Stimulated activated CD4-positive, alpha-beta T cell treated with anti-CD3 and anti-CD28 coated beads, Interleukin-12 subunit alpha, Interleukin-12 subunit beta, amount 100 ng/mL, for 24 hours (primary cell): ENCODE measurements at places on chromosomes 6 and 20.
A peak's percentile ranks its signal among the peaks of the same experiment; 100 is the strongest.

DNA sequence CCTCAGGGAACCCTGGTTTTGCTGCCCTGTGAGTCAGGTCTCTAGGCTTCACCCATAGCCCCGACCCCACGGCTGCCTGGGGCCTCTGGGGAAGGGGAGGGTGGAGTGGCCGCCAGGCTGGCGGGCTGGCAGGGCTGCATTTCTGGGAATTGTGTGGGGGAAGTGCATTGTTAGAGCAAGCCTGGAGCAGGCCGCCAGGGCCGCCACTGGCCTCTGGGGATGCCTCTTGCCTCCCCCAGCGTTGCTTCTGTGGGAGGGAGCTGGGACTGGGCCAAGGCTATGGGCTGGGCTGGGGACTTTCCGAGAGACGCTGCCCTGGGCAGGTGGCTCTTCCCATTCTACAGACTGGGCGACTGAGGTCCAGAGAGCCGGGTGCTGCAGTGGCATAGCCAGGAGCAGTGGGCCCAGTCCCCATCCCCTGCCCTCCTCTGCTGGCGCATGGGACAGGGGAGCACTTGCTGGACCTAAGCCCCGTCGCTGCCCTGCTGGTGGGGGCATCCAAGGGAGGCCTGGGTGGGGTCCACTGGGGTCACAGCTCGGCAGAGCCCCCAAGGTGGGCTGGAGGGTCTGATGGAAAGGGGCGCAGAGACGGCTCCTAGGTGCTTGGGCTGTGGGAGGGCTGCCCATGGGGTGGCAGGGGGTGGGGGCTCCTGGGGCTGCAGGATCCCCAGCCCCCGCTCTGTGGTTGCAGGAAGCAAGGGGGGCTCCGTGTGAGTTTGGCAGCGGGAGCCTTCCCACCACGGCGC is 6.6 kb upstream of the SOX18 start:
- DNase-seq: no peak

DNA sequence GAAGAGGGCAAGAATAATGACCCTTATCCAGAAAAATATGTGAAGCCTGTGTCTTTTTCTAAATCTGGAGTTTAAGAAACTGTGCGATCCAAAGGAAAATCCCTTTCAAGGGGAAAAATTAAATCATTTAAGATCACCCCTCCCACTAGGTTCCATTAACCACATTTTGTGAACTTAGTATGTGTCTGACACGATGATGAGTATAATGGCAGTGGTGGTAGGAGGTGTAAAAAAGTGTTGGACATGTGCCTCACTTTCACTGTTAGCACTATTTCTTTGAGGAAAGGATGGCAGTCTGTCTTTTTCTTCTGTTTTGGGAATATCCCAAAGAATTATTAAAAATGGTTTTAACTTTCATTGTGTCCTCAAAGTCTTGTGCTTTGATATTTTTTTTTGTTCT is 392.3 kb upstream of the CITED2 start:
- DNase-seq: no peak

GRCh38 chr6:35259948-35260590 is 534 bp downstream of the ZNF76 start:
- DNase-seq: peak; percentile 23

DNA sequence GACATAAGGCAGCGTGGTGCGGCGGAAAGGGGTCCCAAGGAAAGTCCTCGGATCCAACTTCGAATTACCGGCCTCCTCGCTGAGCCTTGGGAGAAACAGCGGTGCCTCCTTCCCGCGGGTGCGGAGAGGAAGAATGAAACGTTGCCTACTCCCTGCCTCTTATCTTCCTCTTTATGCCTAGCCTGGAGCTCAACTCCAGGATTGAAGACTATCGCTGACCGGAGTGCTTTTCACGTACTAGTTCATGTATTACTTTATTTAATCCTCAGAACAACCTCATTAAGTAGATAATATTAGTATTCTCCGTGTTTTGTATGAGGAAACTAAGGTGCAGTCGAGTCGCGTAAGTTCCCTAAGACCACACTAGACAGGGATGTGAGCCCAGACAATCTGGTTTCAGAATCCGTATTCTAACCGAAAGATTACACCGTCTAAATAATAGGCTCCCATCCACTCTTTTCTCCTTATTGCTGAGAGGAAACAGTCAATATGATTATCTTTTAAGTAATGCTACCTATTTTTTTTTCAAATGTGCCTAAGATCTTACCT is 793 bp upstream of the PDSS2 start:
- no peak for DNase-seq

GRCh38 chr6:12223383-12223782 is 66.8 kb upstream of the EDN1 start:
- no peak for DNase-seq

DNA sequence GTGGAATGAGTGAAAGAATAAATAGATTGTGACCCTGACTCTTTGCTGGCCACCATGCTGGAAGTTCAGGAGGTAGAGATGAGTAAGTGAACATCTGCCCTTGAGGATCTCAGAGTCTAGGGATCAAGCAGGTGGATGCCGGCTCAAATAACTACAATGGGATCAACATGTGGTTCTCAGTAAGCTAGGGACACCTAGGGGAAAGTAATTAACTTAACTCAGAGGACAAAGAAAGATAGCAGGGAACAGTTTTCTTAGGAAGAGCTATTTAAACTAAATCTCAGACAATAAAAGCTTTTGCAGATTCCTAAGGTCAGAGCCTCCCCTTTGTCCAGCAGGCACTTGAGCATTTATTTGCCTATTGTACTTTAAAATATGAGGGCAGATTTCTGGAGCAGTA is 29.1 kb downstream of the SLC13A3 start:
- DNase-seq: no peak

- peak; percentile 8 for DNase-seq
Measured at GRCh38 chr6:160523223-160523622, 140.9 kb downstream of the LPA start.

GRCh38 chr20:20343932-20344331 is 24.0 kb upstream of the INSM1 start:
- DNase-seq: no peak
